ENCODE measurements at places on chromosomes 4 and X.

GRCh38 chr4:71586087-71586763, 197.7 kb downstream of the GC start:
- DNase-seq = no peak

DNA sequence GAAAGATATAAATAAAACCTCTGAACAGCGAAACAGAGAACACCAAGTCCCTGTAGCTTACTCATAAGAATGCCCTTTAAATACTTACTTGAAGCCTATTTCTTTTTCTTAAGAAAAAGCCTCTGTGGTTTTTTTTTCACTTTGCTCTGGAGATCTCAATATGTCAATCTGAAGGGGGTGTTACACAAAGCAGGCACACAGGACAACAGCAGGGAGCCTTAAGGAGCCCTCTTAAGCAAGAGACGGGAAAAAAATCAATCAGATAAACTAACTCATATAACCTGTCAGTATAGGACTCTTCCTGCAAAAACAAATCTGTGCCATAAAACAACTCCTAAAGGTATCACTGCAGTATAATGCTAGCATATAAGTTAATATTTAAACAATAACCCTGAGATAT, 611.1 kb upstream of the ATOH1 start:
- DNase-seq = no peak

GRCh38 chr4:3858046-3858730, 92.0 kb downstream of the ADRA2C start:
- DNase-seq = no peak

- no peak for DNase-seq
Measured at GRCh38 chr4:178480105-178480504, 1037.9 kb upstream of the AGA start.

DNA sequence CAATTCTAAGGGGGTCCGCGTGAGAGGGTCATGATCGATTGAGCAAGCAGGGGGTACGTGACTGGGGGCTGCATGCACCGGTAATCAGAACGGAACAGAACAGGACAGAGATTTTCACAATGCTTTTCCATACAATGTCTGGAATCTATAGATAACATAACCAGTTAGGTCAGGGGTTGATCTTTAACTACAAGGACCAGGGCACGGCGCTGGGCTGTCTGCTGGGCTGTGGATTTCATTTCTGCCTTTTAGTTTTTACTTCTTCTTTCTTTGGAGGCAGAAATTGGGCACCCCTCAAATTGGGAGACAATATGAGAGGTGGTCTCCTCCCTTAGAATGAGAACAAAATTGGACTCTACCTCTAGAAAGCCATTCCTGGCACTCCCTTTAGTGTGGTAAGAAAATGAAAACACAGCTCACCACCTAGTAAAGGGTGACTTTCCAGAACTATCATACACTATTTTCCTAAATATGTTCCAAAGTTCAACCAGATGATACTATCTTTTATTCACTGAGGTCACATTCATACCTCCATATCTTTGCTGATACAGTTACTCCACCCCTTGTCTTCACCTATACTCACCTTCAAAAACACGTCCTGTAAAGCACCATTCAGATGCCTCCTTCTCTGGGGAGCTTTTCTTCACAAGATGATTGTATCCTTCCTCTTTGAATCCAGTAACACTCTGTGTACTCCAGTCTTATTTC, 1058.3 kb upstream of the SLIT2 start:
- DNase-seq = no peak

DNA sequence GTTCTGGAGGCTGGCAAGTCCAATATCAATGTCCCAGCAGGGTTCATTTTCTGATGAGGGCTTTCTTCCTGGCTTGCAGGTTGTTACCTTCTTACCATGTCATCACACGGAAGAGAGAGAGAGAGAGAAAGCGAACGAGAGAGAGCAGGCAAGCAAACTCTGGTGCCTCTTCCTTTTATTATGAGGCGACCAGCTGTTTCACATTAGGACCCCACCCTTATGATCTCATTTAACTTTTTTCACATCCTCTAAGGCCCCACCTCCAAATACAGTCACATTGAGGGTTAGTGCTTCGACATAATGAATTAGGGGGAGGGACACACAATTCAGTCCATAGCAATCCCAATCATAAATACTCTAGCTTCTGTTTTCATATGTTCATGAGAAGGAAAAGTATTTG, 10.6 kb upstream of the GPR174 start:
- DNase-seq = no peak

GRCh38 chrX:30935985-30936384, 46.9 kb upstream of the TAB3 start:
- DNase-seq = no peak

GRCh38 chr4:73985528-73985852, 2.5 kb downstream of the PPBP start:
- DNase-seq = no peak

- DNase-seq = no peak
Measured at GRCh38 chr4:86972997-86973396, 38.2 kb downstream of the AFF1 start.

GRCh38 chrX:9555354-9555753, 90.5 kb downstream of the TBL1X start:
- DNase-seq = no peak

DNA sequence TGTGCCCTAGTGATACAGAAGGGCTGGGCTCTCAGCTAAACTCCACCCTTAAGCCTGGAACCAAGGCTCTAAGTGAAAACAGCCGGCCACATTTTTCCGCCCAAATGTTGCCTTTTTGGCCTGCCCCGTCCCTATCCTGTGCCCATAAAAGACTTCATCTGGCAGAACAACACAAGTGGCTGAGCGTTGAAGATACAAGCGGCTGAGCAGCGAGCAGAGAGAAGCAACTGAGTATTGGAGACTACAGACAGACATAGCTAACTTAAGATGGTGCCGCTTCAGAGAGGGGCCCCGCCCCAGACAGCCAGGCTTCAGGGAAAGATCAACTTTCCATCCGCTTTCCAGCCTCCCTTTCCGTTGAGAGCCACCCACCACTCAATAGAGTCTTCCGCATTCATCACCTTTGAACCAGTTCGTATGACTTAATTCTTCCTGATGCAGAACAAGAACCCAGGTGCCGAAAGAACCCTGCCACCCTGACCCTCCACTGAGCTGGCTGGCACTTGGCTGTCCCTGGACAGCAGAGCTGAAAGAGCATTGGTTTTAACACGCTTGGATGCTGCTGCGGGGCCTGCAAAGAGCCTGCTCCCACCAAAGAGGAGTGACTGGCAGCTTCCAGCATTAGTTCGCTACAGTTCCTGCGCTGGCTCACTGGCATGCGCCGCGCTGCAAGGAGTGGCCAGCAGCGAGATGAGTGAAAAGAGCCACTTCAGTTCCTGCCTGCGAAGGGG, 853.2 kb upstream of the INTU start:
- no peak for DNase-seq

- DNase-seq = no peak
Measured at GRCh38 chrX:50942471-50942870, 31.9 kb downstream of the BMP15 start.

DNA sequence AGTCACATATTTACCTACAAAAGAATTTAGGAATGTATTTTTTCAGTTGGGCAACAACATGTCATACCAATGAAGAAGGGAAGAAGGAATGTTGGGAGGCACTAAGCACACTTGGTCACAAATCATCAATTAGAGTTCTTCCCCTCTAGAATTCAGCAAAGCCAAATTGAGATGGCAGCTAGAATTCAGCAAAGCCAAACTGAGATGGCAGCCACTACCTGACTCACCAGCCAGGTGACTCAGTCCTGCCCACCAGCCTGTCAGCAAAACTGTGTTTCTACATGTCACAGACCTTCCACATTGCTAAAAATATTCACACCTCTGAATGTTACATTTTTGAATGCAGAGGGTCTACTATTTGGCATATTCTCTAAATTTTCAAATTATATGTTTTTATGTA, 63.2 kb upstream of the NOCT start:
- no peak for DNase-seq

DNA sequence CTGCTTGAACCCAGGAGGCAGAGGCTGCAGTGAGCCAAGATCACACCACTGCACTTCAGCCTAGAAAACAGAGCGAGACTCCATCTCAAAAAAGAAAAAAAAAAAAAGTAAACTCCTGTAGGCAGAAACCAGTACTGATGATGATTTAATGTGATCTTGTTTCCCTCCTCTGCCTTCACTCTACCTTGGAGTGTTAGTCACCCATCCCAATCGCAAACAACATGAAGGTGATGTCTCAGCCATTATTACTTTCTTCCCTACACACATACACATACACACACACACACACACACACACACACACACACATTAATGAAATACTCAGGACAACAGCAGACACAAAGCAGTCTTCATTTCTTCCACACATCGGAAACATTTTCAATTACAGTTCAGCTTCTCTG, 15.6 kb downstream of the XKRX start:
- DNase-seq = no peak

GRCh38 chrX:476724-477075, 90.0 kb upstream of the PPP2R3B start:
- DNase-seq = no peak

GRCh38 chr4:101885574-101885973, 95.0 kb downstream of the BANK1 start:
- no peak for DNase-seq

DNA sequence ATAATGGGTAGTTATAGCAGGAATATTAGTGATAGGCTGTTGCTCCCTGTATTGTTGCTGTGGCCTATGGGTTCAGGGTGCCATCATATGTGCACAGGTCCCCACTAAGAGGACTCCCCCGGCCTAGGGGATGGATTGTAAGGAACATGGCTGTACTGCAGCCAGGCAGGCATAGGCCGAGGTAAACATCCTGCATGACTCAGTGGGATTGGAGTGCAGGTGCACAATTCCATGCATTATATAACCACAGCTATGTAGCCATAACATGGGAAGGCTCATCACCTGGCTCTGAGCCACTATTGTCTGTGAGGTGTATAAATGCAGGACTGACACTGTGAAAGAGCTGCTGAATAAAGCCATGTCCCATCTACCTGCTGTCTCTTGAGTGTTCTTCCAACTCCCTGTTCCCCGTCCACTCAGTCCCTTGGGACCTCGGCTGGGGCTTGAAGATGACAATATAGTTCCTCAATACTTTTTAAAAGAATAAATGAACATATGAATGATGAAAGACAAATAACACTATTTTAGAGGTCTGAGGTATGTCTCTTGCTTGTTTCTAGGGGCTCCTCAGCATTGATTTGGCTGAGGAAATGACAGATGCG, 425.2 kb downstream of the IDS start:
- DNase-seq = no peak

DNA sequence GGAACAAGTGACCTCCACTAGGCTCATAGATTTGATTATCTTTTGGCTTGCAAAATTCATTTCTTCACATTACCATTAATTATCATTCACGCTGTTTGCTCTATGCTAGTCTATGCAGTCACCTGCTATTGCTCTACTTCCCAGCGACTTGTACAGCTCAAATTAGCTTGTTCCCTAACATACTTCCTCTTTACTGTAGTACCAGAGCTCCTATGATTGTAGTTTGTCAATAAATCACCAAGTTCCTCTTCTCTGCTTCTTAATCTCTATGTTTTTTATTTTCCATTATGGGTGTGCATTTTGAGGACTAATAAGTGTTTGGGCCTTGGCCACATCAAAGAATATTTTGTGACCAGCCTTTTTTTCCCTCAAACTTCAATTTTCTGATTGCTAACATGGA, 6.2 kb upstream of the GSPT2 start:
- no peak for DNase-seq

DNA sequence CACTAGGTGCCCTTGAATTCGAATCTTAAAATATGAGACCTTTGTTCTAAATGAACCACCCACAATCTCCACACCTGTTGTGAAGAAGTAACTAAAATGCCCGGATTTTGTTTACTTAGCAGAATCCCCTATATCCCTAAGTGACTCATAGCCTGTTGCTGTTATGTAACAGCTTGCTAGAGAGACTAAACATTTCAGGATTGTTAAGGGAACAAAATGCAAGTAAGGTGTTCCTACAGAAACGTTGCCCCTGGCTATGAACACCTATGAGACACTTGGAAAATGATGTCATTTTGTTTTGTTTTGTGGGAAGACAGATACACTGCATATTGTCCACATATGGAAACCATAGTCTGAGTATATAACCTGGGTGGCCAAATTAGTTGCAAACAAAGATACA, 24.2 kb upstream of the MXRA5 start:
- no peak for DNase-seq
